ENCODE measurements at places on chromosomes 6 and 20.
A peak's percentile ranks its signal among the peaks of the same experiment; 100 is the strongest.

DNA sequence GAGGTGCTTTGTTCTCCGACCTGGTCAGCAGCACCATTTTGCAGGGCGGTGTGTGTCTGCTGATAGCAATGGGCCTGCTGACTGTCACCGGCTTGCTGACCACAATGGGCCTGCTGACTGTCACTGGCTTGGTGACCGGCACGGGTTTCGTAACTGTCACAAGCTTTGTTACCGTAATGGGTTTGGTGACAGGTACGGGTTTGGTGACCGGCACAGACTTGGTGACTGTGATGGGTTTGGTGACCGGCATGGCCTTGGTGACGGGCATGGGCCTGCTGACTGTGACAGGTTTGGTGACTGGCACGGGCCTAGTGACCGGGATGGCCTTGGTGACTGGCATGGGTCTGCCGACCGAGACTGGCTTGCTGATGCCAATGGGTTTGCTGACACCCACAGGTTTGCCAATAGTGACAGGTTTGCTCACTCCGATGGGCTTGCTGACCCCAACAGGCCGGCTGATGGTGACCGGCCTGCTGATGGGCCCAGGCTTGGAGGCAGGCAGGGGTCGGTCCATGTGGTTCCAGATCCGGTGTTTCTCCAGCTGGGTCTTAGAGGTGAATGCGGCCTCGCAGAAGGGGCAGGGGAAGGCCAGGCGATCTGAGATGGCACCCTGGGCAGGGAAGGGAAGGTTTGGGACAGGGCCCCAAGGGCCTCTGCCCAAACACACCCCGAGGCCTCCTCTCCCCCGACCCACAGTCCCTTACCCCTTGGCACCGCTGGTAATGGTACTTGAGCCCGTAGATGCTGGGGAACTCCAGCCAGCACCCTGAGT lies 3.4 kb downstream of the ZNF512B start:
- no peak for DNase-seq

GRCh38 chr20:54668271-54669039 lies 193.1 kb downstream of the DOK5 start:
- peak; percentile 55 for DNase-seq

DNA sequence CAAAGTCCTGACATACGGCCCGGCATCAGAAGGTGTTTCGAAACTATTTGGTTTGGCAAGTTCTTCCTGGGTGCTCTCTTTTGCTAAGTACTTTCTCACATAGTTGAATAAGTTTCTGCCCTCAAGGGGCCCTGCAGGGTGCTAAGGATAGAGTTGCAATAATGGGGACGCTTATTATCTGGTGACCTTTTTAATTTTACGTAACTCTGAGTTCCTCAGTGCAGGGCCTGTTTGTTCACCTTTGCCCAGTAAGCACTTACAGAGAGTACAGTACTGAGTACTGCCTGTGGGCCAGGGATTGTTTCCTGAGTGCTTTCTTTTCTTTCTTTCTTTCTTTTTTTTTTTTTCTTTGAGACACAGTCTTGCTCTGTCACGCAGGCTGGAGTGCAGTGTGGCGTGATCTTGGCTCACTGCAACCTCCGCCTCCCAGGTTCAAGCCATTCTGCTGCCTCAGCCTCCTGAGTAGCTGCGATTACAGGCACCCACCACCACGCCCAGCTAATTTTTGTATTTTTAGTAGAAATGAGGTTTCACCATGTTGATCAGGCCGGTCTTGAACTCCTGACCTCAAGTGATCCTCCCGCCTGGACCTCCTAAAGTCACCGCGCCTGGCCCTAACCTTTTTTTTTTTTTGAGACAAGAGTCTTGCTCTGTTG lies 4.5 kb upstream of the PXMP4 start:
- no peak for DNase-seq

DNA sequence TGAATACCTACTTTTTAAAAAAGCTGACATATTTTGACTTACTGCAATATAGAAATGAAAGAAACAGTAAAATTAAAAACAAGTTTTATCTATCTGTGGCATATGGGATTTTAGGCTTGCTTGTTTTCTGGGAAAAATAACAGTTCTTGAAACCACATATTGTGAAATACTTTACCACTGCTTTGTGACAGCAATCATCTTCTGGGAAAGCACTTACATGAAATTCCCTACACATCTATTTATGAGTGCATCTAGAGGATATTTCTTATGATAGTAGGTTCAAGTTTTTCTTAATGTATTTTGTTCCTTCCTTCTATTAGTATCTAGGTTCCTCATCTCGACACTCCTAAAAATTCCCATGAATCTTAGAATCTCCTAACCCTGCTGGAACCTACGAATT lies 75.2 kb downstream of the STXBP5 start:
- DNase-seq, result peak; percentile 13

- DNase-seq, result no peak
Measured at GRCh38 chr6:139356924-139357323, 17.5 kb downstream of the CITED2 start.

DNA sequence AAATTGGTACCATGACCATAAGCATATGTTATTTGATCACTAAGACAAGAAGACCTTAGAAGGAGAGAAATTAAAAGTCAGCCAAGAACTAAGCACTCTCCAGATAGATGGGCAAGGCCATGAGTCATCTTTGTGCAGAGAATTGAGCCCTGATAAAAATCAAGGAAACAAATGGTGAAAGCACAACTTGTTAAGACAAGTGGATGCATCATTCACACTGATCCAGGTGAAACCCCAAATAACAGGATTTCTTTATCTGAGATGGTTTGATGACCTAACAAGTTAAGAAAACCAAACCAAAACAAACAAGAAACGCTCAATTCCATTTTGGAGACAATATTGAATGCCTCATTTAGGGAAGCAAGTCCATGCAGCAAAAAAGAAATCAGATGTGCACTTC lies 121.6 kb downstream of the ADAT2 start:
- no peak for DNase-seq

DNA sequence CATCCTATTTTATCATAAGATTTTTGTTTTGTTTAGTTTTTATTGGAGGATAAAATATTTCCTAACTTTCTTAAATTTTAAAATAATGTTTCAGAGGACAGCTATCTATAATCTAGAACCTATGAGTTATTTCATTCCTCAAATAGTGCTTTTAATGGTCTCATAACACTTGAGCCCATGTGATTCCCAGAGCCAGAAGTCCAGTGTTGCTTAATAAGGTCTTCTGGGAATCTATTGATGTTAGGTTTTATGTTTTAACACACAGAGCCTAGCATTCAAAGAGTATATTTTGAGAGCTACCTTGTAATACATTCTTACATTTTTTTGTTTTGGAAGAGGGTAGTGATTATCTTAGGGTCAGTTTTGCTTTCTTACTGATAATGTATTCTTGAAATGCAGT lies 200.2 kb downstream of the CENPW start:
- DNase-seq, result no peak

DNA sequence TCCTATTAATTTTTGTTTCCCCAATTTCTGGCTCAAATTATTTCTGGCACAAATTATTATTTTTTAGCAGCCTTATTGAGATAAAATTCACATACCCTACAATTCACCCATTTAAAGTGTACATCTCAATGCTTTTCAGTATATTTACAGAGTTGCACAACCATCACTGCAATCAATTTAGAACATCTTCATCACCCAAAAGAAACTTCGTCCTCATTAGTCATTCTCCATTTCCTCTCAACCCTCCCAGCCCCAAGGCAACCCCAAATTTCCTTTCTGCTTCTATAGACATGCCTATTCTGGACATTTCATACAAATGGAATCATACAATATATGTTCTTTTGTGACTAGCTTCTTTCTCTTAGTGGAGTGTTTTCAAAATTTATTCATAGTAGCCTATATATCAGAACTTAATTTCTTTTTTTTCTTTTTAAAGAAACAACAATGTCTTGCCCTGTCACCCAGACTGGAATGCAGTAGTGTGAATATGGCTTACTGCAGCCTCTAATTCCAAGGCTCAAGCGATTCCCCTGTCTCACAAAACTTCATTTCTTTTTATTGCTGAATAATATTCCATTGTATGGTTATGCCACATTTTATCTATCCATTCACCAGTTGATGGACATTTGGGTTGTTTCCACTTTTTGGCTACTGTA lies 84.5 kb downstream of the DNAH8 start:
- DNase-seq, result no peak

GRCh38 chr6:4647414-4648365 lies 128.5 kb upstream of the CDYL start:
- peak; percentile 57 for DNase-seq

GRCh38 chr6:3454273-3455010 lies 2.4 kb downstream of the SLC22A23 start:
- peak; percentile 40 for DNase-seq

GRCh38 chr6:190596-191395 lies 101.5 kb upstream of the DUSP22 start:
- DNase-seq, result peak; percentile 14

GRCh38 chr6:164007881-164008280 lies 593.4 kb downstream of the QKI start:
- no peak for DNase-seq

- DNase-seq, result no peak
Measured at GRCh38 chr6:44161997-44162338, 3.3 kb downstream of the CAPN11 start.

- no peak for DNase-seq
Measured at GRCh38 chr20:63767456-63767855, 27.9 kb downstream of the SLC2A4RG start.

GRCh38 chr20:1721687-1722512 lies 64.3 kb upstream of the SIRPG start:
- DNase-seq, result no peak

DNA sequence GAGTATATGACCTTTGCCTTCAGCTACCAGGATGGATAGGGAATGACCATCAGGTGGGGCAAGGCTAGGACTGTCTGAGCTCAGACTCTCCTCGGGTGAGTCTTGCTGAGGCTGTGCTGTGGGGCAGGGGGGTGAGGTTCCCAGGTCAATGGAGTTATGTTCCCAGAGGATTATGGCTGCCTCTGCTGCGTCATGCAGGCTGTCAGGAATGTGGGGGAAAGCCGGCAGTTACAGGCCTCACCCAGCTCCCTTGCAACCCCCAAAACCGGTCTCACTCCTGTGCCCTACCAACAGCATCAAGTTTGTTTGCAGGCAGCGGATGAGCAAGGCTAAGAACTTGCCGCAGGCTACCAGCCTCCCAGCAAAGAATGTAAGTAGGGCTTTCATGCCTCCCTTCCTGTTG lies 93.5 kb downstream of the ESR1 start:
- DNase-seq, result no peak

GRCh38 chr20:54260116-54260515 lies 52.2 kb downstream of the PFDN4 start:
- no peak for DNase-seq

DNA sequence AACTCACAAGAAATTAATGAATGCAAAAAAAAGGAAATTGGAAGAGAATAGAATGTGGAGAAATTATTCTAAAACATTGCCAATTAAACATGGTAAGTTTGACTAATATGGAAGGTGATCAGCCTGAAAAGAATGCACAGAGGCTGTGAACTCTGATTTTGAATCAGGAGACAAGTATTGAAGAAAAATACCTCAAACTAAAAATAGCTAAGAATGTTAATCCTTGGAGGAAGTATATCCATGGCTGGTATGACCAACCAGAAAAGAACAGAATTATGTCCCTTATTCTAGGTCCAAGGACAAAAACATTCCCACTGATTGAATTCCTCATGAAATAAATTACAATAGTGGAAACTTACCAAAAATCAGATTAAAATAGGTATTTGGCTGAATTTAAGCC lies 7.3 kb upstream of the RIMS1 start:
- DNase-seq, result no peak

GRCh38 chr20:731891-732560 lies 36.3 kb downstream of the SLC52A3 start:
- no peak for DNase-seq

DNA sequence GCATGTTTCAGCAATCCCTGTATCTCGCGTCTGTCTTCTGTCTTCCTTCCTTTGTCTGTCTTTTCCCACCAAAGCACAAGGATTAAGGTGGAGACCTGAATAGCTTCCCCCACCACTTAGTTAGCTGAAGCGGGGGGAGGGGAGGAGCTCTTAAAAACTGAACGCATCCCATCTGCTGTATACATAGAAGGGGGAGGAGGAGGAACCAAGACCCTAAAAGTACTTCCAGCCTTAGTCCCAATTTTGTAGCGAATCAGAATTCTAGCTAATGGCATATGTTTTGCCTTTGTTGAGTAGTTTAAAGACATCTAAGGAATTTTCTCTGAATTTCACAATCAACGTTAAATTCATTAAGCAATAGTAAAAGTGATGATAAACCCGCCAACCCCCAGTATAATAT lies 47.9 kb downstream of the GNAS start:
- no peak for DNase-seq

DNA sequence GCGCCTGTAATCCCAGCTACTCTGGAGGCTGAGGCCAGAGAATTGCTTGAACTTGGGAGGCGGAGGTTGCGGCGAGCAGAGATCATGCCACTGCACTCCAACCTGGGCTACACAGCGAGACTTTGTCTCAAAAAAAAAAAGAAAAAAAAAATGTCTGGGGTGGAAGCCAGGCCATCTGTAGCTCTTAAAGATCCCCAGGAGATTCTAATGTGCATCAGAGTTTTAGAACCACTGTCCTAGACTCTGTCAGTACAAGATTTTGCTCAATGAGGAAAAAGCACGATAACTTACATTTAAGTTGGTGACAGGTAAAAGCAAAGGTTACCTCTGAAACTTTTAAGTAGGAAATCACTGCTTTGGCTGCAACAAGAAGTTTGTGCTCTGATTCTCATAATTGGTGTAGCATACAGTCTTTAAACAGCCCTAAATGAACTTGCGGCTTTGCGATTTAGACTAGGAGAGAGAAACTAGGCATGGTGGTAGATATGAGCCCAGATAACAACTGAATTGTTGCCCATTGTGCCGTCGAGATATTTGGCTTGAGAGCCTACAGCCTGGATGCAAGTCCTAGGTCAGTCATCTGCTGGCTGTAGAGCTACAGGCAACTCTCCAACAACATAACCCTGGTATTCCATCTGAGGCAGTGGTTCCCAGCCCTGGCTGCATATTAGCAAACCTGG lies 67.2 kb downstream of the BACH2 start:
- DNase-seq, result peak; percentile 37

DNA sequence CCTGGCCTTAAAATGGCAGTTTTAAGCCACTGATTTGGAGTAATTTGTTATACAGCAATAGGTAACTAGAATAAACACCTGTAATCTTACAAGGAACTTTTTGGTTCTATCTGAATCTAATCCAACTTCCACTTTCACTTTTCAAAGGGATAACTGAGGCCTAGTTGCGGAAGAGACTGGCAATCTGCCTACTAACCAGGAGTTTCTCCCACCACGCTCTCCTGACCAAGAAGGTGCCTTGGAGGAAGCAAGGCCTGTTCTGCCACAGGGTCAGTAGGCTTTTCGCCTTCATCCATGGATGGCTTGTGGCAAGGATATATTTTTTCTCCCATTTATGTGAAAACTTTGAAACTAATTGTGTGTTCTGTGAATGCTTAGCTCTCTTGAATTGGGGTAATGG lies 12.9 kb upstream of the MYBL2 start:
- no peak for DNase-seq

DNA sequence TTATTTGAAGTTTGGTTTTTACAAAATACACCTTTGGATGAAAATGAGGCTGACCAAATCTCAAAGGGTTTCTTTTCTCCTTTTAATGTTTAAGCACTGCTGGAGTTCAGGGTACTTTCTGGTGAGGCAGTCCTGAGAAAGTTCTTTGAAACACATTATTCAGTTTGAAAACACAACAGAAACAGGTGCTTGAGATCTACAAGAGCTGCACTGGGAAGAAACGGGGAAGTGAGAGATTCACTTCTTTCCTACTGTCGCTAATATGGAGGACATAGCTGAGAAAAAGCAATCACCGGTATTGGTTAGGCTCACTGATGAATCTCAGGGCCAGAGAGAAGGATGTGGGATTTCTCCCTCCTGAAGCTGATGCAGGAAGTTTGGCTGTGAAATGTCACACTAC lies 22.9 kb upstream of the TMEM170B start:
- no peak for DNase-seq

All from hematopoietic multipotent progenitor cell treated with erythropoietin and hydrocortisone succinate and interleukin-3 and kit ligand, for 6 days (in vitro differentiated cells).